ENCODE measurements at places on chromosomes 16 and 17.

DNA sequence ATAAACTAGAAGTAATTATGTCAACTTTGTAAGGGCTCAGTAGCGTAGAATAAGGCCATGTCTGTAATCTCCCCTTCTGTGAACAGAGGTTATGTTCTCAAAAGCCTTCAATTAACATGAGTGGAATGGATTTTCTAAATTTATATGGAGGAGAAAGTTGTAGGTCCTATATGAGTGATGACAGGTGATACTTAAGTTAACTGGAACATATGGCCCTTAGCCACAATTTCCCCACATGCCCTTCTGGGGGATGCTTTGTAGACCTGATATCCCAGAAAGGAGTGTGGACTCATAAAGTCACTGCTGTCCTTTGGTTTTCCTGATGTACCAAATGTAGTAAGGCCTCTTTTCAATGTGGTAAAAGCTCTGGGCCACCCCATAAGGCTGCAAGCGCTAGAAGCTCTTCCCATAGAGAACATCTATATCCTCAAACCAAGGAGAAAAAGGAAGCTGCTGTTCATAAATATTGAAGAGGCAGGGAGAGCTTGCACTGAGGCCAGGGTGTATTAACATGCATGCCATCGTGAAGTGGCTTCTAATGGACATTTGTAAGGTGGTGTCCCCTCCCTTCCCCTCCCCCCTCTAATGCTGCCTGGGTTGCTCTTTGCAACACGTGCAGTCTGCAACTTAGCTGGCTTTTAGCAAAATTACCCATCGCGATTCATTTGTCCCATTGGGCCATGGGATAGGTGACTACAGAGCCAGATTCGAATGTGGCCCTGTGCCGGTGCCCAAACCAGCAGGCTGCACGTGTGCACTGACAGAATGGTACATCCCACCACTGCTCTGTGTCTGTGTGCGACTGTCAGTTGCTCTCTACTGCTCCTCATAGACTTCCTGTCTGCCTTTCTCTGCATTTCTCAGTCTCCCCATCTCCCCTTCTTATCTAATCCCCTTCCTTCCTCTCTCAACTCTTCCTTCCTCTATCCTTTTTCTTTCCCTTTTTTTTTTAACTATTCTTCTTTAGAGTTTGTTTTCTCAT lies 269.0 kb downstream of the WWOX start:
- DNase-seq = no peak

DNA sequence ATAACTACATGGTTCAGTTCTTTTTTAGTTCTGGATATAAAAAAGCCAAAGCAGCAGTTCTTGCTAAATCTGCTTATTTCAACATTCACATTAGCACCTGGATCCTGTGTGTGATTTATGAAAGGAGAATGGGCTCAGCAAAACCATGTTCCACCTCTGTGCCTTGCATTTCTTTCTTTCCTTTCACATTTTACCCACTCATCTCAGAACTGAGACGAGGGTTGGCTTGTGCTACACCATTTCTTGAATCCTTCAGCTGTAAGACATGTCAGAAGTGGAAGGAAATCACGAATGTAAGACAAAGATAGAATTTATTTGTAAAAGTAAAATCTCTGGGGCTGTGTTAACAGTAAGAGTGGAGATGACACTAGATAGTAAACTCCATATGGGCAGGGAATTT lies 1.2 kb upstream of the UTP6 start:
- DNase-seq = no peak

DNA sequence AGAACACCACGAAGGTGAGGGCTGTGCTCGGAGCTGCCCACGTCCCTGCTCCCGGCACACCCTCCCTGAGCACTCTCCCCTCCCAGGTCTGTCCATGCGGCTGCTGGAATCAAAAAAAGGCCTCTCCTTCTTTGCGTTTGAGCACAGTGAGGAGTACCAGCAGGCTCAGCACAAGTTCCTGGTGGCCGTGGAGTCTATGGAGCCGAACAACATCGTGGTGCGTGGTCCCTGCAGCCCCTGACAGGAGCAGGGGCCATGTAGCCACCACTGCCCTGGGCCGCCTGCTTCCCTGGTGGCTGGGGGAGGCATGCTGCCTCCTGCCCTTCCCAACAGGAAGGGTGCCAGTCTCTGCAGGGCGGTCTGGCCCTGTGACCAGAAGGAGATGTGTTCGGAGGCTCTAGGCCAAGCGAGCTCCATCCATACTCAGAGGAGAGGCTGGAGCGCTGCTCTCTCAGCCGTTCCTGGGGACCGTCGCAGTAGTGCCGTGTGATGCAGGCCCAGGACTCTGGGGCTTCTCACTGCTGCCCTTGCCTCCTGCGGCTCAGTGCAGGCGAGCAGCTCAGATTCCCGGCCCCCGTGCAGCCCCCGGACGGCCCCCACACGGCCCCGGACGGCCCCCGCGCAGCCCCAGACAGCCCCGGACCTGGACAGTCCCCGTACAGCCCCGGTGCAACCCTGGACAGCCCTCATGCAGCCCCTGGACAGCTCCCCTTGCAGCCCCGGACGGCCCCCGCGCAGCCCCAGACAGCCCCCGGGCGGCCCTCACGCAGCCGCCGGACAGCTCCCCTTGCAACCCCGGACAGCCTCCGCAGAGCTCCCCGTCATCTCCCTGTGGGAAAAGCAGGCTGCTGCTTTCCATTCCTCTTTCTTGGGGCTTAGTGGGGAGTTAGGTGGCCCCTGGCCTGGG lies 20.5 kb downstream of the TCF25 start:
- DNase-seq = no peak

- no peak for DNase-seq
These were observed 335.7 kb downstream of the GRIN2A start for GRCh38 chr16:9846362-9847099.

DNA sequence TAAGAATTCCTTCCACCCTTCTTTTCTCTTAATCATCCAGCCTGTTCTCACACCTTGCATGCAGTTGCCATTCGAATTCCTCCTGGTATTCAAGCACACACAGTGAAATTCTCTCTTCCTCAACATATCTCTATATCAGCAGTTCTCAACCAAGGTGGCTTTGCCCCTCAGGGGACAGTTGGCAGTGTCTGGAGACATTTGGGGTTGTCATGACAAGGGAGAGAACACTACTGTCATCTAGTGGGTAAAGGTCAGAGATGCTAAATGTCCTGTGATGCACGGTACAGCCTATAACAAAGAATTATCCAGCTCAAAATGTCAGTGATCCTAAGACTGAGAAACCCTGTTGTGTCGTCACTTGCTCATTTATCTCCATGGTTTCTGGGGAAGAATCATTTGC lies 94.8 kb upstream of the CPHXL start:
- no peak for DNase-seq

- DNase-seq = no peak
These were observed 273.0 kb upstream of the IRX5 start for GRCh38 chr16:54657709-54658102.

Data from activated naive CD8-positive, alpha-beta T cell treated with anti-CD3 and anti-CD28 coated beads for 36 hours (primary cell).